Kidney epithelial cell (primary cell): ENCODE measurements at places on chromosomes 2 and 18. TPM values are rescaled to one million over a fixed set of nuclear protein-coding genes. Genes with fewer than 3 reads are reported as not detected.

RAB31 gene
- total RNA-seq: 44.2 and 49.7 TPM in 2 replicates

ACVR2A gene
- 10.5 and 10.7 TPM in 2 replicates for total RNA-seq

C2orf66 gene
- total RNA-seq: 0.13 TPM in 1 of 2 replicates, not detected in the other

ZNF804A gene
- not detected in 2 replicates for total RNA-seq

IL36RN gene
- total RNA-seq: 0.04 and 0.34 TPM in 2 replicates

RTP5 gene
- not detected in 2 replicates for total RNA-seq

CHST9 gene
- total RNA-seq: 0.08 TPM in 1 of 2 replicates, not detected in the other

HOXD11 gene
- total RNA-seq: 5.4 and 16.3 TPM in 2 replicates

NPHP1 gene
- total RNA-seq: 2.5 and 4.4 TPM in 2 replicates

VSNL1 gene
- 0.13 TPM in 1 of 2 replicates, not detected in the other for total RNA-seq

NR4A2 gene
- 0.07 and 0.13 TPM in 2 replicates for total RNA-seq

FZD7 gene
- 13.5 and 14.5 TPM in 2 replicates for total RNA-seq

MCEE gene
- total RNA-seq: 2.7 and 6.7 TPM in 2 replicates
